ENCODE measurements at places on chromosomes 4 and X.

GRCh38 chr4:8199594-8200301 is 658 bp downstream of the SH3TC1 start:
- no peak for DNase-seq

GRCh38 chr4:25903900-25904747 is 9.9 kb upstream of the SMIM20 start:
- DNase-seq, result no peak

DNA sequence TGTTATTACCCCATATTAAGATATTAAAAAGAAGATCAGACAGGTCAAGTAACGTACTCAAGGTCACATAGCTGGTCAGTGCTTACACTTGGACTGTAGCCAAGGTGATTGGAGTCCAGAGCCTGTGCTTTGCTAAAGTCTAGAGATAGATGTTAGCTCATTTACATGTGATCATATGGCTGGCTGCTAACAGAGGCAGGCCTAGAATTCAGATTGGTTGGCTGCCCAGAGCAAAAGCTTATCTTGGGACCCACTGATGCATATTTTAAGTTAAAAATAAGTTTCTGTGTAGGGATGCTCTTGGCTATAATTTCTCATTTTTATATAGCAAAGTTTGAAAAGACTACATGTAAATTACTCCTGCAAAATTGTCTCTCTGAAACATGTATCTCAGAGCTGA is 18.1 kb upstream of the EXOC1L start:
- DNase-seq, result no peak

GRCh38 chr4:147735413-147736301 is 3.8 kb downstream of the ARHGAP10 start:
- no peak for DNase-seq

DNA sequence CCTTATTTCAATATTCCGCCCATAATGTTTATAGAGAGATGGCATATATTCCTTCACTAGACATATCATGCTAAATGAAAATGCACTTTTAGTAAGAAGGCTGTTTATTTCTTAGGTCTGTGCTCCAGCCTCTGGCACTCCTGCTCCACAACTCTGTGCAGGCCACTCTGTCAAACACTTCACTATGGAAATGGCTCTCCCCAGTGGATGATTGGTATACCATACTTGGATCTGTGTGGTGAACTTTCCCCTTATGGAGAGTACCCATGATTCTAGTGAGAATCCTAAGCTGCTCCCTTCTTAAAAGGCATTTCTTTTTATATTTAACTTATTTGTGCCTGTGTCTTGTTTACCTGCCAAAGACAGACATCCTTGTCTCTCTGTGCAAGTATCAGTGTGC is 480.1 kb upstream of the GALNT7 start:
- DNase-seq, result no peak

DNA sequence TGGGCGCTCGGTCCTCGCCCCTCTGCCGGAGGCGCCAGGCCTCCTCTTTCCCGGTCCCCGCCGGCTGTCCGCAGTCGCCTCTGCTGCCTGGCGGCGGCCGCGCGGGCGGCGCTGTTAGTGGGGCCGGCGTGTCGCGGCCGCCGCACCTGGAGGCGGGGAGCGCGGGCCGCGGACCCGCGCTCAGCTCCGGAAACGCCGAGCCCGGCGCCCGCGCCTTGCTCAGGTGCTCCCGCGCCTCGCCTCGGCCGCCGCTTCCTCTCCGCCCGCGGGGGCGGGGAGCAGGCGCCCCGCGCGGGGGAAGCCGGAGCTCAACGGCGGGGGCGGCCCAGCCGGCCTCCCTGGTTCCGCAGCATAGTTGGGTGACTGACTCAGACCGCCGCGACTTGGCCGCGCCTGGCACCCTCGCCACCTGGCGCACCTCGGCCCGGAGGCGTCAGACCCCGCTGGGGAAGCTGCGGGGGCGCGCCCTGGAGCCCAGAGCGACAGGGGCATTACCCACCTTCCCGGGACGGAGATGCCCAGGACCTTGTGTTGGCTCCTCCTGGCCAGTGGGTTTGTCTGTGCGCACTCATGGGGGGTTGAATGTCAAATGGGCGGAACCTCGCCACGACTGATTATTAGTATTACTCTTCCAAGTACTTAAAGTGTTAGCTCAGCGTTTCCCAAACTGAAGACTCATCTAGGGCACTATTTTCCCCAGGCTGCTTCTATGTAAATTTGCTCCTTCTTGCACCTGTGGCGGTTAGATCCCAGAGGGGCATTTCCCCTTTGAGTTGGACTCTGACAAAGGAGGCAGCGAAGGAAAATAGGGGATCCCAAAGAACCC is at the start of gene ARAP2:
TSS of gene ARAP2 (minus strand) at position 258 of the 826 bp plus-strand sequence. CDS start 15,028 bp downstream, outside the sequence.
- peak; percentile 60 for DNase-seq

GRCh38 chr4:106766519-106766918 is 269.6 kb downstream of the DKK2 start:
- DNase-seq, result no peak

DNA sequence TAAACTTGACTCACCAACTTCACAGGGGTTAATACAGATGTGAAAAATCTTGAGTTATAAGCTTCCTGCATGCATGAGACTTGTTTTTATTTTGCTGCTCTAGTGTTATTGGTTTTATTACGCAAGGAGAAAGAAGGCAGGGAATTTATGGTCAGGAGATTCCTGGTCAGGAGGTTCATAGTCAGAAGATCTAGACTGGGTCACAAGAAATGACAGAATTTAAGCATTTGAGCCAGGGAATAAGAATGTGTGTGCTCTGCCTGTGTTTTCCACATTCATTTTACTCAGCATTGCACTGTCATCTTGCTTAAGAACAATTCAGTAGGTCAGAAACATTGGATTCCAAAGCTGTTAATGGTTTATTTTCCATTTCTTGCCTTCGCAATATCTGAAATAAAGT is 2522.1 kb downstream of the ARAP2 start:
- no peak for DNase-seq

- DNase-seq, result no peak
These were observed 7.6 kb downstream of the KLF3 start for GRCh38 chr4:38671592-38671940.

GRCh38 chr4:117479673-117480072 is 394.3 kb upstream of the TRAM1L1 start:
- DNase-seq, result no peak

GRCh38 chrX:44314259-44314734 is 29.2 kb downstream of the EFHC2 start:
- no peak for DNase-seq

- no peak for DNase-seq
These were observed 73.1 kb upstream of the IL13RA1 start for GRCh38 chrX:118654331-118654730.

- DNase-seq, result no peak
These were observed 35.8 kb upstream of the UCP1 start for GRCh38 chr4:140604544-140604943.

DNA sequence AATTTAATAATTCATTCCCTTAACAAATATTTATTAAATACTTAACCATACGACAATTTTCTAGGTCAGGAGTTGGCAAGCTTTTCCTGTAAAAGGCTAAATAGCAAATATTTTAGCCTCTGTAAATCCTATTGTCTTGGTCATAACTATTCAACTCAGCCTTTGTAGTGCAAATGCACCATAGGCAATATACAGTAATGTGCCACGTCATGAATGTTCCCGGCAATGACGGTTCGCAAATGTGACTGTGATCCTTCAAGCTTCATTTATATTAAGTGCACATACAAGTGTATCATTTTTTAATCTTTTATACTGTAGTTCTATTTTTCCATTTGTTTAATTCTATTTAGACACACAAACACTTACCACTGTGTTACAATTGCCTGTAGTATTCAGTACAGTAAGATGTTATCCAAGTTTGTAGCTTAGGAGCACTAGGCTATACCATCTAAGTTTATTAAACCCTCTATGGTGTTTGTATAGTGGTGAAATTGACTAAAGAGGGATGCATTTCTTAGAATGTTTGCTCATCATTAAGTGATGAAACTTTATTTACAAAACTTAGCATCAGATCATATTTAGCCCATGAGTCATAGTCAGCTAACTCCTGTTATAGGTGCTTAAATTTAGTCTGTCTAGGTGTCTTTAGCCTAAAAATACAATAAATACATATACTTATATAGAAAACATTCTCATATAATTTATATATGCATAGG is 553.6 kb downstream of the STPG2 start:
- no peak for DNase-seq

- no peak for DNase-seq
These were observed 13.5 kb downstream of the CTAG1B start for GRCh38 chrX:154605566-154605965.

- DNase-seq, result no peak
These were observed 55.0 kb downstream of the LRBA start for GRCh38 chr4:150960079-150960478.

DNA sequence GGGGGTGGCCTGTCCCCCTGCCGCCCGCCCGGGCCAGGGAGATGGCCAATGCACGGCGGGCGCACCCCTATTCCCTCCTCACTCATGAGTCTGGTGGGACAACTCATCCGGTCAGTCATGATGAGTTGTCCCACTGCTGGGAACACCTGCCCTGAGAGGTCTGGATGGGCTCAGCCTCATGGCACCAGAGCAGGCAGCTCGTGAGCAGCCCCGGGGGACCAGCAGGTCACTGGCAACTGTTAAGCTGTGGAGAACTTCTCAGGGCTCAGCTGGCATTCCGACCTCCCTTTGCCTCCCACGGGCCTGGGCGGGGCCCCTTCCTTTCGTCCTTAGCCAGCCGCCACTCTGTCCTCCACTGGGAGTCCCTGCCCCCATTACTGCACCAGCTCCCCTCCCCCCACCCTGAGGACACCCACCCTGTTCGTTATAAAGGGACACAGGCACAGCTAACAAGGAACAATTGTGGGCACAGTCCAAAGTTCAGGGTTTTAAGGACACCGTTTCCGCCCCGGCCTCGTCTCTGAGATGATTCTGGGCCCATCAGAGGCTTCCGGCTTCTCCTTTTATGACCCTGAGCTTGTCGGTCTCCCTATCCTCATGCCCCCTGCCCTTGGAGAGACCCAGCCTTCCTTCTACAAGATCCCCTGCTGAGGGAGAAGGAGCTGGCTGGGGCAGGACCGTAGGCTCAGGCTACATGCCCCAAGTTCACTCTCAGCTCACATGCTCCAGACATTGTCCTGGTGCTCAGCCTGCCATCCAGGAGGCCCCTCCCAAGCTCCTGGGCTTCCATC is 14.6 kb upstream of the KIAA0232 start:
- DNase-seq, result no peak

- no peak for DNase-seq
These were observed 59.4 kb downstream of the TSC22D3 start for GRCh38 chrX:107716118-107716684.

GRCh38 chr4:184583738-184584502 is 65.3 kb downstream of the CASP3 start:
- no peak for DNase-seq

DNA sequence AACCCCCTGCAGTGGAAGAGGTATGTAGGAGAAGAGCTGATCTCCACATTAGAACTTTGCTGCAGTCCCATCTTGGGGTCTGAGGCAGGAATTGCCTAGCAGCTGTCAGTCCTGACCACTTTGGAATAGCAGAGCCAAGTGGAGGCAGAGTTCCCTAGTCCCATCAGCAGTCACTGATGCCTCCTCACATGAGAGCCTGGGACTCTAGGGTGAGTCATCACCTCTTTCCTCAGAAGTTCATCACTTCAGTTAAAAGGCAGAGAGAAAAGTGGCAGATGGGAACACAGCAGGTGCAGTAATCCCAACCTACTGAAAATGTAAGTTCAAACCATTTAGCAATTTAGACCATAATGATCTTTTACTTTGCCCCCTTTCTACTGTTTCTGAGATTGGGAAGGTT is 73.9 kb upstream of the MED14 start:
- DNase-seq, result no peak

DNA sequence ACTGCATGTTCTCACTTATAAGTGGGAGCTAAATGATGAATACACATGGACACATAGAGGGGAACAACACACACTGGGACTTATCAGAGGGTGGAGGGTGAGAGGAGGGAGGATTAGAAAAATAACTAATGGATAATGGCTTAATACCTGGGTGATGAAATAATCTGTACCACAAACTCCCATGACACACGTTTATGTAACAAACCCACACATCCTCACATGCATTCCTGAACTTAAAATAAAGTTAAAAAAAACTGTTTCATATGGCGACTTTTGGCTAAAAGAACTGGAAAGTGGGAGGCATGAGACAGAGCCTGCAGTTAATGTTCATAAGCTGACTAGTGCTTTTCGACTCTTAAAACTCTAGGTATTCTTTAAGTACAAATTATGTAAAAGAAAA is 98.9 kb upstream of the NPFFR2 start:
- no peak for DNase-seq

GRCh38 chr4:173464481-173464880 is 65.5 kb downstream of the HAND2 start:
- no peak for DNase-seq

DNA sequence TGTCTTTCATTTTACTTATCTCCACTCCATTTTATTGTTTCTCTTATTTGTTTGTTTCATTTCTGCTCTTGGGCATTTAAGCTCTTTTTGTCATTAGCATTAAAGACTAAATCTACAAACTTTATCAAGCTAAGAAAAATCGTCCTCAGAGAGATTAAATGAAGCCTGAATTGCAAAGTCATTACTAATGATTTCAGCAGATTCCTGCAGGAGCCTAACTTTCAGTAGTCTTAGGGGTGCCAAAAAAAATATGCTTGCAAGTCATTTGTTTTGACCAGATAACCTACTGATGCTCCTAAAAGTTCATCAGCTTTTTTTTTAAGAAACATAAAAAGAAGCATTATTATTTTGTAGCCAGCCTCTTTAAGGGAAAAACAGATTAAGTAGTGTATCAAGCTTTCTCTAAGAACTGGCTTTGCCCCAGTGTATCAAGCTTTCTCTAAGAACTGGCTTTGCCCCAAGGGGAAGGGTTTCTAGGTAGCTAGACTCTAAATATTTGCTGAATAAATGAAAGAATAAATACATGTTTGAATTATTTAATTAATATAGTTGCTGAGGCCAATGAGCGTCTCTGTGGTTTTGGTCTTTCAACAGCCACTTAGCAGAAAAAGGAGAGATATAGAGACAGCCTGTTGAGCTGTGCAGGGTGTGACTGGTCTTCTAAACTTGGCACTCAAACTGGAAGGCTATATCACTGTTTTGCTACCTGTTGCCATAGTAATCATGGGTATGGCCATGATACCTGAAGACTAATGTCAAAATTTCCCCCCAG is 174.2 kb downstream of the BTC start:
- no peak for DNase-seq

DNA sequence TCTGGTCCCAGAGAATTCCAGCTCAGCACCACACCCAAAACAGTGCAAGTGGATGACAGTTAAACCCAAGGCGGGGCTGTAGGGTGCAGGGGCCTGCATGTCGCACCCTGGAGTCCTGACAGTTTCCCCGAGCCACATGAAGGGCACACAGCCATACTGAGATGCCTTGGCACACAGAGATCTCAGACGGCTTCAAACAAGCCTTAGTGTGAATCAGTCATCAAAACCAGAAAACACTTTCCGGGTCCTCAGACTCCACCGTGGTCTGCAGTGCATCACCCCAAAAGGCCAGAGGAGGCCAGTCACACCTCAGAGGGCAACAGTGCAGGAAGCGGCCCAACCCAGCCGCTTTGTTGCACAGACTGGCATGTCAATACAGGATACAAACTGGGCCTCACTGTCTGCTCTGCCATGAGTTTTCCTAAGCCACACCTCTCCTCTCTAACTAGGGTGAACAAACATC is 64.6 kb upstream of the ENPP6 start:
- peak; percentile 24 for DNase-seq
